ENCODE measurements at places on chromosomes 16 and 17.

- no peak for DNase-seq
These were observed 12.7 kb upstream of the CD300LD start for GRCh38 chr17:74604761-74605160.

DNA sequence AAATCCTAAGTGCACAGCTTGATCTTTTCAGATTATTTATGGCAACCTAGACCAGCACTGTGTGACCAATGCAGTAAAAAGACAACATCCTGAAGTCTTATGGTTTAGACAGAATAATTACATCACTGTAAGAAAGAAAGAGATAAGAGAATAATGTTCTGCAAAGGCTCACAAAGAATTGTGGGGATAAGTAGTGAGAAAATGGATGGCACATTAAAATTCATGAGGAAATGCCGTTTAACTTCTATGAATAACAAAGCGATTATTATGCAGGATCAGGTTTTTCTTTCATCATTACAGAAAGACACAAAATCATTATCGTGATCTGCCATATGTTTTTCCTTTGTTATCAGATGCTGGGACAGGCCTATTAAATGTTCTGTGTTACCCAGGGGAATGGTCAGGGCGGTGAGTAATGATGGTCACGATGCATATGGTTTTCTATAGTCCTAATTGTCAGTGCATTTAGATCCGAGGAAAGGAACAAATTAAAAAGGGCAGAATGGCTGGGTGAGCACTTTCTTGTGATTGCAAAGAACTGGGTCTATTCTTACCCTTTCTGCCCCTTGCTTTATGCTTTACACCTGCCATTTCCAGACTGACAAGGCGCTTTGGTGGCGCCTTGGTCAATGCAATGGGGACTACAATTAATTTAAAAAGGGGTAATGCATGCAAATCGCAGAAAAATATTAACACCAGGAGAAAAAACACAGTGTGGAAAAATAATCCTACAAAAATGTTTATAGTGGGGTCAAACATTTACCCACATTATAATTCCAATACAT is 18.1 kb upstream of the DHX40 start:
- no peak for DNase-seq

DNA sequence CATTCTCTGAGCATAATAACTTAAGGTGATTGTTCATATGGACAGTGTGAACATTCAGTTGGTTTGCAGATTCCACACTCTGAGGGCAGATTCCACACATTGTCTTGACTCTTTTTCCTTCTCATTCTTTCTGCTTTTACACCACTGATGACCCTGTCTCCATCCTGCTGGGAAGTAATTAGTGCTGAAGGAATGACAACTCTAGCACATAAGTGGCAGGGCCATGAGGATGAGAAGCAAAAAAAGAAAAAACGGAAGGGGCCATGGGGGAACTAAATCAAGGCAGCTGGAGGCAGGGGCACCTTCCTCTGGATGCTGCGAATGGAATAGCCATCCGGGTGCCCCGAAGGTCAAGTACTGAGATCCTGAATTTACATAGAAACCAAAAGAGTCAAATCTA is 944.0 kb downstream of the KCNJ2 start:
- DNase-seq = no peak

GRCh38 chr16:5776876-5777275 is 679.3 kb upstream of the EEF2KMT start:
- no peak for DNase-seq

DNA sequence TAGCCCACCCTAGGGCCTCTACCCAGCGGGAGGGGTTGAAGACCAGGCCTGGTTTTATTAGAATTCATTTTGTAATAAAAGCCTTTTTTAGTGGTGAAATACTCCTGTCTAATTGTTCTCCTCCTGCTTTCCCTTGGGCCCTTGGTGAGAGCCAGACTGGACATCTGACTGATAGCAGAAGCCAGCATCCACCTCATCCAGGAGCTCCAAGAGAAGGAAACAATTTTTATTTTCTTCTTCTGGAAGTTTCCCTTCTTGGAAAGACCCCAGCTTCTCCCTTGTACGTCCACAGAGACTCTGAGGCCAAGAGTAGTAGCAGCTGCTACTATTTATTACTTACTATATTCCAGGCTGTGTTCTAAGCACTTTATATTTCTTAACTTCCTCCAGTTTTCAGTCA is 4.0 kb upstream of the PHKG2 start:
- DNase-seq = no peak

DNA sequence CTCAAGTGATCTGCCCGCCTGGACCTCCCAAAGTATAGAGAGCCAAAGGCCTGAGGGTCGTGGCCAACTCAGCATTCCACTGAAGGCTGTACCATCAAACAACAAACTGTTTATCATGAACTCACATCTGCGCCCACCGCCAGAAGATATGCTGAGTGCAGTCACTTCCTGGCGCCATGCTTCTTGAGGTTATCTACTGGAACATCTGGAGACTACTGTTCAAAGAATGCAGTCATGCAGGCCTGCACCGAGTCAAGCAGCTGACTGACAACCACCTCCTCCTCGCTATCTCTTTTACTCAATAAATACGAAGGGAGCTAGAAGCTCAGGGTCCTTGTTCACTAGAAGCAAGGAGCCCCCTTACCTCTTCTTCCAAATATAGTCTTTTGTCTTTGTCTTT is 473.9 kb upstream of the EEF2KMT start:
- DNase-seq = no peak

DNA sequence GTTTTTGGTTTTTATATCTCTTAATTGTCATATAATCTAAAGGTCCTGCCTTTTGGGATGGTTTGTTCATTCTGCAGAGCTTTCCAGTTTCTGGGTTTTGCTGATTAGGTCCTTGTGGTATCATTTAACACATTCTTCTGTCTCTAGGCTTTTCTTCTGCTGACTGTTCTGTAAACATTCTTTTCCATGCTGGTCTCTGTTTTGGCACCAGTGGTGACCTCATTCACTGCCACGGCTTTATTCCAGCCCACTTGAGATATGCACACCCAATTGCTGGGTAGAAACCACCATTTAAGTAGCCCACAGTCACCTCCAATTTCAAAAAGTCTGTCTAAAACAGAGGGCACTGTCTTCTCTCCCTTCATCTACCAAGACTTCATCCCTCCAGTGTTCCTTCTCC is 31.1 kb upstream of the COX10 start:
- no peak for DNase-seq
